Activated T-helper 1 cell treated with anti-CD3 and anti-CD28 coated beads, Interleukin-12 subunit alpha, Interleukin-12 subunit beta, Interleukin-2, Interleukin-4 antibody, amounts not matched to agents 30 ng/mL and 10 ng/mL and 1 ng/mL, durations not matched to agents 14 hours and 24 hours and 36 hours (primary cell): ENCODE measurements at places on chromosomes 6 and 20. TPM values are rescaled to one million over a fixed set of nuclear protein-coding genes. Genes with fewer than 3 reads are reported as not detected.

Gene GDAP1L1
- total RNA-seq = 0.08 TPM in 1 of 2 replicates, not detected in the other

Gene BCAS1
- total RNA-seq = not detected in 2 replicates

Gene PRIM2
- 38.0 and 40.2 TPM in 2 replicates for total RNA-seq

Gene C4A
- 4.0 and 4.1 TPM in 2 replicates for total RNA-seq

Gene EDN1
- total RNA-seq = 0.12 and 0.36 TPM in 2 replicates

Gene HLA-DRB5
- total RNA-seq = 15.8 and 20.3 TPM in 2 replicates

Gene UNC93A
- total RNA-seq = not detected in 2 replicates
